K562 (cell line): ENCODE measurements at places on chromosomes 2 and 18. TPM values are rescaled to one million over a fixed set of nuclear protein-coding genes. Genes with fewer than 3 reads are reported as not detected.

- H3K27me3 ChIP-seq = no peaks in the 10 kb centered on the region
- no peaks in the 10 kb centered on the region for H3K36me3 ChIP-seq
- H3K4me1 ChIP-seq = no peaks in the 10 kb centered on the region
- H3K4me3 ChIP-seq = no peak overlapping the region
Measured at GRCh38 chr2:189298038-189298437, 118.5 kb upstream of the COL5A2 start.

Gene MOCOS
- polyA plus RNA-seq = 9.1 and 12.1 TPM in 2 replicates

- DNase-seq = no peak
- peaks cover 2% of the 10 kb centered on the region; the same call in 2 of the 3 replicates for H3K4me1 ChIP-seq
- no peaks in the 10 kb centered on the region for H3K36me3 ChIP-seq
- no peaks in the 10 kb centered on the region for H3K27me3 ChIP-seq
- no peak overlapping the region for H3K4me3 ChIP-seq
Measured at GRCh38 chr18:9426753-9427152, 48.6 kb upstream of the RALBP1 start.

- H3K36me3 ChIP-seq = no peaks in the 10 kb centered on the region
- H3K4me3 ChIP-seq = no peak overlapping the region
- no peak for DNase-seq
- no peak overlapping the region for H3K27ac ChIP-seq
- H3K4me1 ChIP-seq = peaks cover 47% of the 10 kb centered on the region
Measured at GRCh38 chr2:46848447-46848846, 67.2 kb downstream of the MCFD2 start.

DNA sequence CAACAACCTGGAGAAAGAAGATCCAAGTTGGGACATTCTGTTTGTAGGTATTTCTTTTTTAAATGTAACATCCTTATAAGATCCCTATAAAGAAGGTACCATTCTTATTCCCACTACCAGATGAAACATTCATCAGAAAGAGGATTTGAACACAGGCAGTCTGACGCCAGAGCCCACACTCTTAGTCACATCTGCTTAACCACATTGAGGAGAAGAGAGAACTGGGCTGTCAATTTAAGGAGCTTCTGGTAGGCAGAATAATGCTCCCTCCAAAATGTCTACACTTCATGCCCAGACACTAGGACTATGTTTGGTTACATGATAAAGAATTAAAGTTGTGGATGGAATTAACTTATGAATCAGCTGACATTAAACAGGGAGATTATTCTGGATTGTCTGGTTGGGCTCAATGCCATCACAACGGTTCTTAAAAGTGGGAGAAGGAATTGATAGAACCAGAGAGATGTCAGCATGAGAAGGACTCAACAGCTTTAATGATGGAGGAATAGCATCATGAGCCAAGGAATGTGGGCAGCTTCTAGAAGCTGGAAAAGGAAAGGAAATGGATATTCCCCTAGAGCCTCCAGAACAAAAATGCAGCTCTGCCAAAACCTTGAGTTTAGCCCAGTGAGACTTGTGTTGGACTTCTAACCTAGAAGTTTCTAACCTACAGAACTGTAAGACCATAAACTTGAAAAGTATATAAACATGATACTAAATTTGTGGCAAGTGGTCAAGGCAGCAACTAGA, 82.2 kb downstream of the KLF7 start:
- no peak overlapping the region for H3K4me3 ChIP-seq
- DNase-seq = no peak
- H3K27ac ChIP-seq = no peak overlapping the region
- no peaks in the 10 kb centered on the region for H3K36me3 ChIP-seq
- H3K4me1 ChIP-seq = no peaks in the 10 kb centered on the region
- H3K27me3 ChIP-seq = no peaks in the 10 kb centered on the region

DNA sequence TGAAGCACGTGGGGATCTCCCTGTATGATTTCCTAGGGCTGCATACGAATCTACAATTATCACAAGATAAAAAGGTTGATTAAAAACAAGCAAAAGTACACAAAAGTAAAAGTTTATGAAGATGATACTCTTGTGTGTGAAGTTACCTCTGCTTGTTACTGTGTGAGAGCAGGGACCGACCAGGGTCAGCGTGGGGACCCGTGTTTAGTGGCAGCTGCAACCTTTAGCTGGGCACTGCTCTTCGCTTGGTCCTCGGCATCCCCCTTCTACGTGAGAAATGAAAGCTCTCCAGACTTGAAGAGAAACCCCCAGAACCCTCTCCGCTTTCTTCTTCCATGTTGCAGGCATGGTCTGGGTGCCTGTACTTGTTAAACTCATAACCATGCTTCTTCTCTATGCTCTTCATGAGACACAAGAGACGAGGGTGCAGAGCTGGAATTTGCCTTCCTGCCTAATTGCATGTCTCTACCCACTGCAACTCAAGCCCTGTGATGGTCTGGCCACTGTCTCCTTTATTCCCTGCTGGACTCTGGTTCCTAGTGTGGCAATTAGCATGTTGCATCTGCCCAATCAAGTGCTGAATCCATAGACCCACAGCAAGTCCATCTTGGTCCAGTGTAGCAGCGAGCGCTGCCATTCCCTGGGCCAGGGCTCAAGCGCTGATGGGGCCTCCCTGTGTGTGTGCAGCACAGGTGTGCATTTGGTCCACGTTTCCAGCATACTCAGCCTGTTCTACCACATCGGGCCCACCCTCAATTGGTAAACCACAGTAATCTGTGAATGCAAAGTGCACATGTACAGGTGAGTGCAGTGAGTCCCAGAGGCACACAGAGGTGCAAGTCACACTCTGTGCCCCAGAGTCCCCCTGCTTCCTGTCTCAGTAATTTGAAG, 88.5 kb downstream of the TWIST2 start:
- H3K27me3 ChIP-seq = peaks cover 27% of the 10 kb centered on the region
- no peak overlapping the region for H3K27ac ChIP-seq
- no peak for DNase-seq
- no peaks in the 10 kb centered on the region for H3K36me3 ChIP-seq

- no peaks in the 10 kb centered on the region for H3K27me3 ChIP-seq
- no peak overlapping the region for H3K27ac ChIP-seq
- H3K4me3 ChIP-seq = no peak overlapping the region
- no peaks in the 10 kb centered on the region for H3K4me1 ChIP-seq
- DNase-seq = no peak
Measured at GRCh38 chr18:41406834-41407233, 548.2 kb upstream of the PIK3C3 start.

GRCh38 chr2:206798000-206798399, 32.6 kb downstream of the FASTKD2 start:
- H3K36me3 ChIP-seq = peaks cover 6% of the 10 kb centered on the region; the same call in 1 of the 3 replicates
- no peak overlapping the region for H3K4me3 ChIP-seq
- no peak overlapping the region for H3K27ac ChIP-seq
- H3K4me1 ChIP-seq = no peaks in the 10 kb centered on the region
